Fibroblast of skin of scalp (primary cell): ENCODE measurements at places on chromosomes 1 and 21.

GRCh38 chr21:46326110-46326703, 2.3 kb downstream of the PCNT start:
- no peak for DNase-seq

GRCh38 chr1:66705110-66705509, 47.1 kb upstream of the DYNLT5 start:
- DNase-seq: peak; percentile 93

GRCh38 chr21:31336739-31337040, 7.4 kb downstream of the TIAM1 start:
- no peak for DNase-seq

DNA sequence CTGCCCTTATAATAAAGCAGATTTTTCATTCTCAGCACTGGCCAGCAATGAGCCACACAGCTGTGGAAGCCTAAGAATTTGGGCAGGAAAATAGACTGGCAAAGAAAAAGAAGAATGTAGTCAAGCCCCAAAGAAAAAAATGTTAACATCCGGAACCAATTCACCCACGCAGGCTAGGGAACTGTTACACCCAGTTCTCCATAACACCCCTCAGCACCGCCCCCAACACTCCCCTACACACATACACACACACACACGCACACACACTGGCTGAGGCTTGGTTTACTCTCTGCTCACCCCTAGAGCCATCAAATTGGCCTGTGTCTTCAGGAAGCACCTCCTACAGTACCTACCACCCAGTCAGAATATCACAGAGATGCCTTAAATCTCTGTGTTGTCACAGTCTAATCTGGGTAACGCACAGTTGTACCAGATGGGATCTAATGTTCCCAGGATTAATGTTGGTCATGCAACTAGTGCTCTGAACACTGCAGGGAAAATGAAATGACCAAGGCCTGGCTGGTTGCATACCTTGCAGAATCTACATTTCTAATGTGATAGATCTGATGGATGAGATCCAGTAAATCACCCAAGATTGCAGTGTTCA, 14.5 kb downstream of the TBX15 start:
- peak; percentile 86 for DNase-seq

GRCh38 chr1:46401964-46402626, 8.0 kb downstream of the FAAH start:
- peak; percentile 85 for DNase-seq

DNA sequence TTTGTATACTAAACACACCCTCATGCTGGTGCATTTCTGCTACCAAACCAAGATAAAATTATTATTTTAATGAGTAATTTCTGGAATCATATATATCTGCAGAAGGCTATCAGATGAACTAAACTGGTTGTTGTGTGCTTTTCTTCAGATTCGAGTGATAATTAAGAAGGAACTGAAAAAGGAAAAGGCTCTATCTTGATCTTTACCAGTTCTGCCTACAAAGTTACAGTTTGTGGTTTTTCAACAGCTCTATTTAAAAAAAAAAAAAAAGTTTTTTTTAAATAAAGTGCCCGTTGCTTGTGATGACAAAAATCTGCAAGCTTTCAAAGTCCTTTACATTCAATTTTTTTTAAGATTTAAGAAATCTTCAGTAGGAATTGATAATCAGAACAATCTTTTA, 13.6 kb downstream of the DENND1B start:
- no peak for DNase-seq

- DNase-seq: peak; percentile 76
Observed at GRCh38 chr1:41416552-41417334, 55.5 kb downstream of the FOXO6 start.

- DNase-seq: no peak
Observed at GRCh38 chr1:183653876-183654451, 848 bp upstream of the APOBEC4 start.

DNA sequence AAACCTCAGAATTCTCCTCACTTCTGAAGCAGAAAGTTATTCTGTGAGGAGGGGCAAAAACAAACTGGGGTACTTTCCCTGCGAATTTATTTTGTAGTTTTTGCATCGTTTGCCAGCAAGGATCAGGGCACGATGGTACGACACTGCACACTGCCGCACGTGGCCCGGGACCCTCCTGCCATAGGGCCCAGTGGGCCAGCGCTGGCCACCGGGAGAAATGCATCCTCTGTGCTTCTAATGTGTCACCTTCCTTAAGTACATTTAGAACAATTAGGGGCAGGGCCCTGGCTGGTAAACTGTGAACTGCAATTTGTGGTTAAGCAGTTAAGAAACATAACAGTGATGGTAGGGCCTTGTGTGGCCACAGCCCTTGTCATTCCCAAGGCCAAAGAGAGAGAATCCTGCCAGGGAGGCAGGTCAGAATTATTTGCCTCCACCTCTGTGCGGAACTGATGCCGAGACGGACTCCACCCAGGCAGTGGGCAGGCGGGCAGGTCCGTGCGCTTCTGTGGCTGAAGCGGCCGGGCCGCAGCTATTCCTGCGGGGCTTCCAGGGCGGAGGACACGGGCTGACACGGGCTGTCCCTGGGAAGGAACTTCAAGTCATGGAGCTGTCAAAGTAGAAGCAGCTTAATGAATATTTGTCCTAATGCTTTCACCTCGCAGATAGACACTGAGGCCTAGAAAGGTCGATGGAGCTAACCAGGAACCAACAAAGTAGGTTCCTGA, 12.5 kb downstream of the GPR137B start:
- DNase-seq: no peak

DNA sequence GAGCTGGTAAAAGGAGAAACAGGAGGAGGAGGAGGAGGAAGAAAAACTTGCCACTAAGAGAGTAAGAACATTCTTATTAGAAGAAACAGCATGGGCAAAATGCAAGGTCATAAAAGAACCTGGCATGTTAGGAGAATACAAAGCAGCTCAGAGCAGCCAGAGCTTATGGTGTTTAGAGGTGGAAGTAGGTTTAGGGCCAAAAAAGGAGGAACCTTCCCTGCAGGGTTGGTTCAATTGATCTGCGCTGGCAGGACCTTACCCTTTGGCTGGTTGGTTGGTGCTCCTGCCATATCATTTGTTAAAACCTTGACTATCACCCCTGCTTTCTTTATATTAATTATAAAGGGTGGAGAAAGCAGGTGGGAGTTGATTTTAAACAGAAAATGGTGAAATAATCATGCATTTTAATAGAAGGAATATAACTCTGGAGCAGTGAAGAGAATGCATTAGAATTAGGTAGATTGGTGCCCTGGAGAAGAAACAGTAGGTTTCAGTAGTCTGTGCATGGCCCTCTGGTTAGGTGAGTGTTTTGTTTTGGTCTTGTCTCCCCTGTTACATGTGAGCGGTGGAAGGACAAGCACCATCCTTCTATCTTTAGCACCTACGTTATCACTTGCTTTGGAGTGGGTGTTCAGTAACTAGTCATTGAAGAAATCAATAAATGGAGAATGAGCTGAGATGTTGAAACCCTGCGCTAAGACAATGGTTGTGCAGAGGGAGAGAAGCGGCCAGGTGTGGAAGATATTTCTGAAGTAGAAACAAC, 110.4 kb upstream of the NGF start:
- DNase-seq: no peak

GRCh38 chr1:212073490-212073889, 37.9 kb downstream of the DTL start:
- DNase-seq: no peak

DNA sequence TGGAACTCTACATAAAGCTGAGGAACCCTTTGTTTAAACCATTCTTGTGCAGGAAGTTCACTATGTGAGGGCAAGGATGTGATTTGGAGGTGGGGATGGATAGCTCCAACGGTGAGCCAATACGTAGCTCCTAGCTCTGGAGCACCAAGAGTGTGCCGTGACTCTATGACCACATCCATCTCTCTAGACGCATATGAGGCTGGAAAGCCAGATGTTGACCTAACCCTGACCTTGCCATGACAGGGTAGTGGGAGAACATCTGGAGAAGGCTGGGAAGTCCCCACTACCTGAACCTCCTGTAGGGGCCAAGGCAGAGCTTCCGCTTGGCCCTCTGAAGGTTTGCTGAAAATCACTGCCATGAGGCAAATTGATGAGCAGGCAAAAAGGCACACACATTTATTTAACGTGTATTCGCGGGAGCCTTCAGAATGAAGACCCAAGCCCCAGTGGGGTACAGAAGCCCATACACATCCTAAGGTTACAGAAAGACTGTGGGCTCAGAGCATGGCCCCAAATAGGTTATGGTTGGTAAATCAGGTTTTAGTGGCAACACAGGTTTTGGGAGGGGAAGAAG, 43.4 kb downstream of the EIF2D start:
- DNase-seq: no peak

DNA sequence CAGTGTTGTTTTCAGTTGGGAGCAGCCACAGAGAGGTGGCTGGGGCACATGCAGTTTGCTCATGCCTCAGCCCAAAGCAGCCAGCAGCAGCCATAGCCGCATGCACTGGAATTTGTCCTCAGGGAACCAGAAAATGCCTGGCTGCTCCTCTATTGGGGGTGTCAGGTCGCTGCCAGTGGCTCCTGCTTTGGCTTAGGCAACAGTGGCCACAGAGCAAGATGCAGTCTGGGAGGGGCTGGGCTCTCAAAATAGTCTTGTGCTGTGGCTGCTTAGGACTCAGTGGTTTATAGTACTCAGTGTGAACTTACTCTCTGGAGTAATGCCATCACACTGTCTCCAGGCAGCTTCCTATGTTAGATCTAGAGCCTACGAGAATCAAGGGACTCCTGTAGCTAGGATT, 25.0 kb downstream of the CD55 start:
- DNase-seq: peak; percentile 37

GRCh38 chr1:8956461-8957349, 11.0 kb downstream of the CA6 start:
- DNase-seq: no peak
